ENCODE measurements at places on chromosomes 16 and 17.

GRCh38 chr16:75227361-75228142 is 8.8 kb downstream of the CTRB1 start:
- no peak for DNase-seq

- no peak for DNase-seq
These were observed 3.2 kb downstream of the TERB1 start for GRCh38 chr16:66798161-66798560.

DNA sequence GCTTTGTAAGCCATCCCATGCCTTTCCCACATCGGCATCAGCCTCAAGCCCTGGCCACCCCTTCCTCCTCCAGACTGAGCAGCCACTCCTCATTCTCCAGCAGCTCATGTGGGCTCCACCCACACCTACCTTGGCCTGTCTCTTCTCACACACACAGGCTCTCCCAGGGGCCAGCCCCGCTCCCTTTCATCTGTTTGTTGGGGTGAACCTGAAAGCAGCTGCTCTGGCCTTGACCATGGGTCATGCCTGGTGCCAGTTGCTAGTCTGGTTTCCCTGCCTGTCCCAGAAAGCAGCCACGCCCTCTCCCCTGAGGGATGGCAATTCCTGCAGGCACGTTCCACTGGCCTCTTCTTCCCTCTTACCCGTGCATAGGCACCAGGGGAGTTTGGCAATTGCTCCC is 11.4 kb upstream of the TMEM238L start:
- DNase-seq, result no peak

DNA sequence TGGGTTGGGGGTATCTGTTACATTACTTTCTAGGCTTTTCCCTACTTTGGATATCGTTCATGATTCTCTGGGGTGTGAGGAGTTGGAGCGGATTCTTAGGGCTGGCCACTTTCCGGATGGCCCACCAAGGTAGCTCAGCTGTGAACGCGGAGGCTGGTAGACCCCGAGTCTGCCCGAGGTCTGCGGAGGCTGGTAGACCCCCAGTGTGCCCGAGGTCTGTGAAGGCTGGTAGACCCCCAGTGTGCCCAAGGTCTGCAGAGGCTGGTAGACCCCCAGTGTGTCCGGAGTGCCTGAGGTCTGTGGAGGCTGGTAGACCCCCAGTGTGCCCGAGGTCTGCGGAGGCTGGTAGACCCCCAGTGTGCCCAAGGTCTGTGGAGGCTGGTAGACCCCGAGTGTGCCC is 99.2 kb upstream of the ZNF469 start:
- DNase-seq, result no peak

GRCh38 chr16:84247331-84247730 is 7.5 kb upstream of the KCNG4 start:
- DNase-seq, result no peak

DNA sequence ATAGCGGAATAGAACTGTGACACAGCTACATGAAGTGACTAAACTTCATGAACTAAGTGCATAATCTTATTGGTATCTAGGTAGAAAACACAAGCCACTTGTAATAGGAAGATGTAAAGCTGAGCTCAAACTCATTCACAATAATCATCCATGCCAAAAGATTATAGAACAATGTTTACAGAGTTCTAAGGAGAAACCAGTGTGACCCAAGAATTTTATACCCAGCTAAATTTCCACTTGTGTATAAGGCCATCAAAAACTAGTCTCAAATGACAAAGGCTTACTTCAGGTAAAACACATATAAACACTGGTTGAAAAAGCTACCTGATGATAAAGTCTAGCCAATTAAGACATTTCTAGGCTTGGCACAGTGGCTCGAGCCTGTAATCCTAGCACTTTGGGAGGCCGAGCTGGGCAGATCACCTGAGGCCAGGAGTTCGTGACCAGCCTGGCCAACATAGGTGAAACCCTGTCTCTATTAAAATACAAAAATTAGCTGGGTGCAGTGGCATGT is 16.9 kb upstream of the CPD start:
- DNase-seq, result no peak

DNA sequence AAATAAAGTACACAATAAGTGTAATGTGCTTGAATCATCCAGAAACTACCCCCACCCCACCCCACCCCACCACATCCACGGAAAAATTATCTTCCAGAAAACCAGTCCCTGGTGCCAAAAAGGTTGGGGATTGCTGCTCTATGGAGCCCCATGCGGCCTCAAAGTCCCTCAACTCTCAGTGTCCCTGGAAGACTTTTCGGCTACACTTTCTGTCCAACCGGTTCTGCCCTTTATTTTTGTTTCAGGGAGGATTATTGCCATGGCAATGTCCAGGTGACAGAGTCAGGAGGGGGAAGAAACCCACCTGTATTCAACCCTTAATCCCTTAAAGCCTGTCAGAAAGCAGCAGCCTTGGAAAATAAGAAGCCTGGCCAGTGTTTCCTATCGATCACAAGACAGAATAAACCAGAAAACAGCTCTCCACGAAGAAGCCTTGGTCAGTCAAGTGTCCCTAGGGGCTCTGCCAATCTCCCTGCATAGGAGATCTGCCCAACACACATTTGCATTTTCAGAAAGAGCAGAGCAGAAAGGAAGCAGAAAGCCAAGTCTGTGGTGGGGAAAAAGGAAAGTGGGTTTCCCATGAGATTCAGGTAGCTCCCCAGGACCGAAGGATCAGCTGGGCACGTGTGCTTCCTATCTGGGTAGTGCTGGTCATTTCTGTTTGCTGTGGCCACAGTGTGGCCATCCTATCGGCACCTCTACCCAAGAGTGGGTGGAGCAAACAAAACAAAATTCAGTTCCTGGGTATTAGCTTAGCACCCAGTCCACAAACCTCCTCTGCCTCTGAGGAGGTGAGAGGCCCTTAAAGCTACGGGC is 342.7 kb downstream of the SOX9 start:
- no peak for DNase-seq

- DNase-seq, result no peak
These were observed 6.0 kb downstream of the FHOD1 start for GRCh38 chr16:67241008-67241900.

GRCh38 chr17:67248291-67248690 is 3.3 kb upstream of the HELZ start:
- DNase-seq, result no peak

All from NCI-H2171 treated with DMSO at 0.1 percent for 48 hours (cell line).